T-helper 1 cell treated with Interleukin-12 subunit alpha and Interleukin-12 subunit beta and Interleukin-4 antibody, amounts not matched to agents 30 ng/mL and 1 ng/mL, for 36 hours (primary cell): ENCODE measurements at places on chromosomes 6 and 20. TPM values are rescaled to one million over a fixed set of nuclear protein-coding genes. Genes with fewer than 3 reads are reported as not detected.

Gene KHDC1L
- not detected in 2 replicates for total RNA-seq

Gene CALHM6
- 86.6 and 89.1 TPM in 2 replicates for total RNA-seq

Gene COL20A1
- 0.17 TPM in 1 of 2 replicates, not detected in the other for total RNA-seq

Gene ZFP64
- 10.0 and 10.6 TPM in 2 replicates for total RNA-seq

Gene ETV7
- total RNA-seq = 9.5 and 10.0 TPM in 2 replicates

Gene CCR6
- 0.42 and 0.49 TPM in 2 replicates for total RNA-seq

Gene UBE2C
- 132 and 140 TPM in 2 replicates for total RNA-seq

Gene HAO1
- total RNA-seq = not detected in 2 replicates

Gene TGM3
- total RNA-seq = not detected in 2 replicates

Gene ID4
- not detected in 2 replicates for total RNA-seq

Gene SGK2
- not detected in 2 replicates for total RNA-seq

Gene CLPSL1
- total RNA-seq = not detected in 2 replicates

Gene EBF4
- total RNA-seq = 32.4 and 33.3 TPM in 2 replicates

Gene FANCE
- total RNA-seq = 12.0 and 13.0 TPM in 2 replicates

Gene TMC2
- not detected in 2 replicates for total RNA-seq

Gene PTGIS
- 11.6 and 11.7 TPM in 2 replicates for total RNA-seq

Gene FERMT1
- total RNA-seq = 0.07 and 0.17 TPM in 2 replicates

Gene EMILIN3
- 0.07 and 0.10 TPM in 2 replicates for total RNA-seq

Gene ECT2L
- not detected in 2 replicates for total RNA-seq

Gene TMEM200A
- total RNA-seq = 7.4 and 7.8 TPM in 2 replicates

Gene SSTR4
- total RNA-seq = not detected in 2 replicates

Gene ULBP2
- 1.8 and 2.9 TPM in 2 replicates for total RNA-seq

Gene SAMHD1
- total RNA-seq = 300 and 310 TPM in 2 replicates

Gene RIMS1
- not detected in 2 replicates for total RNA-seq

Gene MCM3
- 136 and 142 TPM in 2 replicates for total RNA-seq

Gene BLOC1S5
- total RNA-seq = 15.7 and 16.6 TPM in 2 replicates

Gene HLA-DPB1
- total RNA-seq = 93.9 and 99.1 TPM in 2 replicates

Gene ITPR3
- total RNA-seq = 45.4 and 46.9 TPM in 2 replicates

Gene PPP1R18
- total RNA-seq = 305 and 322 TPM in 2 replicates

Gene PRKN
- not detected in 2 replicates for total RNA-seq

Gene MYB
- 52.6 and 58.3 TPM in 2 replicates for total RNA-seq

Gene GPLD1
- 0.34 and 0.59 TPM in 2 replicates for total RNA-seq

Gene MATN4
- 6.1 and 6.7 TPM in 2 replicates for total RNA-seq

Gene HNF4A
- total RNA-seq = not detected in 2 replicates

Gene OPN5
- not detected in 2 replicates for total RNA-seq

Gene ZC2HC1B
- not detected in 2 replicates for total RNA-seq

Gene MDN1
- total RNA-seq = 50.2 and 56.3 TPM in 2 replicates

Gene MYLK4
- 0.29 TPM in 2 replicates for total RNA-seq

Gene TCF19
- total RNA-seq = 67.2 and 67.6 TPM in 2 replicates
